Heart right ventricle (tissue), 16 donors: ENCODE measurements at places on chromosomes 13 and 19.

DNA sequence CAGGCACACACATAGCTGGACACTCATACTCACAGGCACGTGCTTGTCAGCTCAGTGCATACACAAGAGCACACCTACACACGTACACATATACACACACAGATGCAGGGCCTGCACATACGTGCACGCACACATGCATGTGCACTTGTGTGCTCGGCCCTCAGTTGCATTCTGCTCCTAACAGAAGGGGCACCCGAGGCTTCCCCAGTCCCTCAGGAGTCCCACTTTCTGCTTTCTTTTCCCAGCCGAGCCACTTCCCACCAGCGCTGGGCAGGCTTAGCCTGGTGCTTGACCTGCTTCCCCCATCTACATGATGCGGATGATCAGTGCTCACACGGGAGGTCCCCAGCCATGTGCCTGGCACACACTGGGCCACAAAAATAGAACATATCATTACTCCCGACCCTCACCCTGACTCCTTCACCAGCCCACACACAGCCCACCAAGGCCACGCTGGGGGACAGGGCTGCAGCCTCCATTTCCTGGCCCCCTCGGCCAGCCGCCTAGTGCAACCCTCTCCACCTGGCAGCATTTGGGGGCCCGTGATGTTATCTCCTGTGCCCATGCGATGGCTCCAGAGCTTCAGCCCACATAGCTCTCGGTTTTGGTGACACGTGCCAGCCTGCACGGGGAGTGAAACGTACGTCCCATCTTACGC, 125.2 kb upstream of the SPACA7 start:
- no peak for DNase-seq

DNA sequence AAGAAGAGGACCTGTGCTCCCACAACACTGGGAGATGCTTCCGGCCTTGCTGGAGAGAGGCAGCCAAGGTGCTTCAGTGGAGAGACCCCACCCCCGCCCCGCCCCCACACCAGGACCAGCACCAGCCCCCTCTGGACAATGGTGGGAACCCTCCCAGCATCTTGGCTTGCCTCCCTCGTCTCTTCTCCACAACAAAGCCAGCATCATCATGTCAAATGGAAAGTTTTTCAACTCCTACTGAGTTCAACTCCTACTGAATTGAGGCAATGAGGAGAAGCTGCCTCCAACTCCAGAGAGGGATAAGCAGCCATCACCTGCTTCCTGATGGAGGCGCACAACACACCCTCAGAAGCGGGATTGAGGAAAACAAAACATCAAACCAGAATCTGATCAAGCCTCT, 12.8 kb downstream of the DEDD2 start:
- no peak for DNase-seq

GRCh38 chr19:52662631-52663030, 24.5 kb upstream of the ZNF83 start:
- no peak for DNase-seq

GRCh38 chr13:97258801-97259200, 36.7 kb downstream of the MBNL2 start:
- DNase-seq, result no peak

DNA sequence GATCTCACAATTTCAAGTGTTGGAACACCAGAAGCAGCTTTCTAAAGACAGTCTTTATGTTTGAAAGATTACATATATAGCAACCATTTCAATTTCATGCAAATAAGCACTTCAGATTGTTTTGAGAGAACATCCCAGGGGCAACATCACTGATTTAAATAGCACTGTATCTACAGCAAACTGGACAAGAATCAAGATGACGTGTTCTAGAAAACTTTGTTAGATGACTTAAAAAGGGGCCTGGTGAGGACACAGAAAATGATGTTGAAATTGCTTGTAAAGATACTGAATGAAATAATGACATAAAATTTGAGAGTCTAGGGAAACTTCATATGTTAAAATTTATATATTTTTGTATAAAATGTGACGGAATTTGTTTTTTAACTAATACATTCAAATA, 277.1 kb downstream of the KLF12 start:
- DNase-seq, result no peak

GRCh38 chr13:110014719-110015118, 228.3 kb upstream of the IRS2 start:
- no peak for DNase-seq

- peak; percentile 91 for DNase-seq
Observed at GRCh38 chr19:11848594-11849469, at the start of gene ZNF439. Gene ZNF439, plus strand, starts transcription at chr19:11848726. Its CDS starts 142 bp downstream, at chr19:11848868.

DNA sequence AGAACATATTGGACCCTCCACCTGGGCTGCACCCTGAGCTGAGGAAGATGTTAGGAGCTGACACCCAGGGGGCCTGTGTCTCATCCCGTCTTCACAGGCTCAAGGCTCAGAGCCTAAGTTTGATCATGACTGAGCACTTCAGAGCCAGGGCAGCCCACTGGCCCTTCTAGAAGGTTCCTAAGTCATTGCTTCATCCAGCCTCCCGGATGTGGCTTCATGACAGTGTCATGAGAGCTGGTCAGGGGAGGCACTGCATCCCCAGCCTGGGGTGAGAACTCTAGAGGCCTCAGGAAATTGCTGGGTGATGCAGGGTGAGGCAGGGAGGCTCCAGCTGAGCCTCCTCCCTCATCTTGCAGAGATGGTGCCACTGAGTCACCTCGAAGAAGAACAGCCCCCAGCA, 24.9 kb upstream of the PIK3R2 start:
- DNase-seq, result no peak

GRCh38 chr19:48355365-48355954, 8.3 kb downstream of the TMEM143 start:
- DNase-seq, result no peak

DNA sequence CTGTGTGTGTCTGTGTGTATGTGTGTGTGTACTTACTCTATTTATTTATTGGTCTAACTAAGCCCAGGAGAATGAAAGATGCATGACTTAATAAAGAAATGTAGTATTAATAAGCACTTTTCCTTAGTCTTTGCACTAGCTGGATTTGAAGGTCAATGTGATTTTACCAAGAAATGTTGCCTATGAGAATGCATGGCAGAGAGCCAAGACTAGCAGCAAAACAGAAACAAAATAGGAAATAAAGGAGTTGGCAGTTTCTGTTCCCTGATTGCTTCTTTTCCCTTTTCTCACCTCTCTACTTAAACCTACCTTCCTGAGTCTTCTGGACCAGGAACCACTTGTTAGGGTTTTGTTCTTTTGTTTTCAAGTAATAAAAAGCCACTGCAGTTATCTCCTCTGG, 286.1 kb downstream of the KCTD12 start:
- DNase-seq, result no peak

GRCh38 chr19:5973867-5974635, 3.9 kb downstream of the RANBP3 start:
- no peak for DNase-seq

DNA sequence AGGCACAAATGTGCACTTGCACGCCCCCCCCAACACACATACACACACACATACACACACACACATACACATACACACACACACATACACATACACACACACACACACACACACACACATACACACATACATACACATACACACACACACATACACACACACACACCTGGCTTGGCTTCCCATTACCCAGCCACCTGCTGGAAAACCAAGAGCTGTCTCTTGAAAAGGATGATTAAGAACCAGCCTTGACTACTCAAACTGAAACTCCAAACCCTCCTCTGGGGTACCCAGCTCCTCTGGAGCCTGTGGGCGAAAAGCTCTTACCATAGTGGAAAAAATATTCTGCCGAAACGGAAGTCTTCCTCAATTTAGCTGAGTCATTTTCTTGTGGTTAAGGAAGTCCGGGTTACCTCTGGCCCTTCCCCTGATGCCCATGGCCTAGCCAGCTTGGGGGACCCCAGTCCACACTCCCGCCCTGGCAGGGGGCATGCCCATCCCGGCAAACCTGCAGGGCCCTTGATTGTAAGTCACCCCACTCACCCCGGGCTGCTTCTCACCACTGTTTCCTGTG, 21.9 kb downstream of the CEBPA start:
- DNase-seq, result no peak

GRCh38 chr13:68050761-68051160, 820.6 kb upstream of the PCDH9 start:
- DNase-seq, result no peak

DNA sequence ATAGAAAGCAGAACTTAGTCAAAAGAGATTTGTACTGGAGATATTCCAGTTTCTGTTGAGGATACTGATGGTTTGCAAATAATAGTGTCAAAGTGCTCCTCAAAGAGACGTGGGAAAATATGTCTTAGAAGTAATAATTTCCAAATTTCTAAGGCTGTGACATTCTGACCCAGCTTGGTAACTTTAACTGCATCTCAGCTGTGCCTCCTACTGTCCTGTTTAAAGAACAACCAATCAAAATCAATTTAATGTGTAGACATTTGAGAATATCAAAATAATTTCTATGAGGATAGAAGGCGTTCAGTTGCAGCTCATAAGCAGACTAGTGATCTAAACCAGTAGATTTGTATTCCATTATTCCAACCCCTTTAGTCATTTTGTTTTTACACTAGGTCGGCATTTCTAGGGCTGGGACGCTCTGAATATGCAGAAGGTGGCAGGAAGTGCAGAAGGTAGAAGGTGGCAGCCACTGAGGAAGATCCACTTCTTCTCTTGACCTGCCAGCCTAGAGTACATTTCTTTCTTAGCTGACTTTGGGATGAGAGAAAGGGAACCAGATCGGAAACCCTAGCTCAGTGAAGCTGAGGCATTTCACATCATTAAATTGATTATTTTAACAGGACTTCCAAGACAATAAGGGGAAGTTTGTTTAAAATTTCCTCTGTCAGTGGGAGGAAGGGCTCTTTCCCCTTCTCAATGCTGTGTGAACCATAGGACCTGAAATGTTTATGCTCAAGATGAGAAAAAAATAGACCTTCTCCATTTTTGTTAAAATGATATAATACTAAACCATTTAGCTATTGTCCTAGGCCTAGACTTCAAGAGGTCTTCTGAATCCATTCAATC, 67.5 kb downstream of the COL4A1 start:
- DNase-seq, result no peak

DNA sequence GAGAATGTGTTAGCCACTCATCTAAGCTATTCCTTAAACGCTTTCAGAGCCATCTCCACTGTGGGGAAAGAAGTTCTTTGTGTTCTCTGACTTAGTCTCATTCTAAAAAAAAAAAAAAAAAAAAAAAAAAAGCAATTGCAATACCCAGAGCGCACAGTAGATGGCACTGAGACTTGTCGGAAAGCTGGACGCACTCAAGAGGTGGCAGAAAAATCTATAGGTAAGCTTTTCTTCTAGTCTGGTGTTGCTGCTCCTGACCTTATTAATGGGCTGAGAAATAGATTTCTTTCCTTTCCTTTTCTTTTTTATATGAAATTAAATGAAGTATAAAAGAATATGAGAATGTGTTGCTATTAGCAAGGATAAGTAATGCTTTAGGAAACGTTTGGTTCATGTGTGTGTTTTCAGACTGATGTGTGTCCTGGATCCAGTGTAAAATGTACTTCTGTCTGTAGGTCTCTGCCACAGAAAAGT, 4.7 kb upstream of the GJB2 start:
- no peak for DNase-seq

- no peak for DNase-seq
Observed at GRCh38 chr19:47752440-47753211, 7.3 kb downstream of the NOP53 start.

GRCh38 chr19:53549340-53549739, 11.4 kb downstream of the ZNF331 start:
- no peak for DNase-seq

- DNase-seq, result no peak
Observed at GRCh38 chr13:67769987-67770341, 539.8 kb upstream of the PCDH9 start.

DNA sequence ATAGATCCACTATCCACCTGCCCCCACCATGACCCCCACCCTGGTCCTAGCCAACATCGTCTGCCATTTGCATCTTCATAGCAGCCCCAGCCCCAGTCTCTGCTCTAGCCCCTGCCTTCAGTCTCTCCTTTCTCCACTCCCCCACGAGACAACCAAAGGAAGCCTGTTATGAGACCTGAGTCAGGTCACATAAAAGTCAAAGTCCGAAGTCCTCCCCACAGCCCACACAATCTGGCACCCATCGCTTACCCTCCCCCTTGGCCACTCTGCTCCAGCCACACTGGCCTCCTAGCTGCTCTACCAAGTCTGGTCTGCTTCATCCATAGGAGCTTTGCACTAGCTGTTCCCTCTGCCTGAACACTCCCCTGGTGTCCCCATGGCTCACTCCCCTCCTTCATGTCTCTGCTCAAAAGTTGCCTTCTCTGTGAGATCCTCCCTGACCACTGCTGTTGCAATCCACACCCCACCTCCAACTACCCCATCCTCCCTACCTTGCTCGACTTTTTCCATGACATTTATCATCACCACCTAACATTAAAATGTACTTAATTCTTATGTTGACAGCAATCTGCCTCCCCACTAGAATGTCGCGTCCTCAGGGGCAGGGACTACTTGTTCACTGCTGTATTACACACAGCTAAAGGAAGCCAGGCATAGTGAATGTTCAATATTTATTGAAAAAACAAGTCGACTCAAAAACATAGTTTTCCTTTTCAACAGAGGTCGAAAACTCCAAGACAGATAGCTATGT, 1.2 kb upstream of the PLEKHG2 start:
- no peak for DNase-seq

GRCh38 chr13:32316028-32316339, 676 bp downstream of the BRCA2 start:
- no peak for DNase-seq

DNA sequence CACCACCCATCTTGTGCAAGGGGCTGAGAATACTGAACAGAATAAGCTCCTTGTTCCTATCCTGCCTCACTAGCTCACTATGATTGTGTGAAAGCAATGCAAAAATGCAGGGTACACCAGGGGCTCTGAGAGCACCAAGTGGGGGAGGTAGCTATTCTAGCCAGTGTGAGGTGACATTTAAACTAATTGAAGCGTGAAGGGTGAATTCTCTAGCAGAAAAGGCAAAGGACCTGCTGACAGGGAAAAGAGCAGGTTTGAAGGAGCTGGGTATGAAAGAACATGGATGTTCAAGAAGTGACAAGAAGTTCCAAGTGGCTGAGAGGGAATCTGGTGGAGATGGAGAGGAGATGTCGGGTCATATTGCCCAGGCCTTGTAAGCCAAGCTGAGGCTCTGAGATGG, 64.2 kb downstream of the SIAH3 start:
- no peak for DNase-seq

GRCh38 chr19:34676697-34677385, at the start of gene SCGB2B2:
Gene SCGB2B2, minus strand, starts transcription at chr19:34677159. Its CDS starts 82,596 bp downstream, at chr19:34594563.
- DNase-seq, result peak; percentile 88
